ENCODE measurements at places on chromosomes 1 and 21.

DNA sequence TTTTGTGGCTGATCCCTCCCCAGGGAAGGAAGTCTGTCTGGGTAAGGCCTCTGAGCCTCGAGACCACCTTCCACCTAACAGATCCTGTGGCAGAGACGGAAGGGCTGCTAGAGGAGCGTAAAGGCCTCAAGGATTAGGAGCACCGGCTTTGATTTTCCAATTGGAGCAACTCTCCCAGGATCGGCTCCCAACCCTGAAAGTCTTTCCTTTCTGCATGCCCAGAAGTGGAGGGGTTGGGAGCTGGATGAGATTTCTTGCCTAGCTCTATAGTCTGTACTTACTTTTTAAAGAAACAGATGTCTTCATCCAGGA lies 41.4 kb downstream of the ELK4 start:
- no peak for DNase-seq

DNA sequence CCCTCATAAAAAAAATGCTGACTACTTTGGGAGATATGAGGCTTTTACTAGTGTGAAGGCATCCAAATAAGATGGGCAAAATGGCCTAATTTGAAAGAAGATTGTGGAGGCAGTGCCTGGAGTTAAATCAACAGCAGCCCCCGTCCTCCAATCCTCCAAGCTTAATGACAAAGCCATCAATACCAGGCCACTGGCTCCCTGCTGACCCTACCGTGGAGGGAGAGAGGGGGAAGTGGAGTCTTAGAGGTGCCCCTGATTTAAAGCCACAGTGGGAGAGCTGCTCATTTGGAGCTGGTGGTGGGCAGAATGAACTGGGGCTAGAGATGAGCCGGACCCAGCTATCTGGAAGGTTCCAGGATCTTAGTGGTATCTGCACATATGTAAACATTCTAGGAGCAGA lies 24.3 kb upstream of the KNCN start:
- DNase-seq: no peak

DNA sequence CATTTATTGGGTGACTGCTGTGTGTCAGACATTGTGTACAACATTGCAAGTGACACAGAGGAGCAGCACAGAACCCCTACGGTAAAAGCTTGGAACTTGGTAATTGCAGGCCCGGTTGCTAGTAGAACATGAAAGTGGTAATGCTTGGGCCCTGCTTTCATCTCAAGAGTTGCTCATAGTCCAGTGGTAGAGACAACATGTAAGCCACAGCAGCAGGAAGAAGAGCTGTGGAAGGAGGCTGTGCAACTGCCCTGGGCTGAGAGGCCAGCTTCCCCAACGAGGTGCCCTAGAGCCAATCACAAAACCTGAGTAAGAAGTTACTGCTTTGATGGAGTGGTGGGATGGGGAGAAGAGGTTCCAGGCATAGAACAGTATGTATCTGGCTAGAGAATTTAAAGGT lies 18.4 kb downstream of the CNIH4 start:
- DNase-seq: no peak

DNA sequence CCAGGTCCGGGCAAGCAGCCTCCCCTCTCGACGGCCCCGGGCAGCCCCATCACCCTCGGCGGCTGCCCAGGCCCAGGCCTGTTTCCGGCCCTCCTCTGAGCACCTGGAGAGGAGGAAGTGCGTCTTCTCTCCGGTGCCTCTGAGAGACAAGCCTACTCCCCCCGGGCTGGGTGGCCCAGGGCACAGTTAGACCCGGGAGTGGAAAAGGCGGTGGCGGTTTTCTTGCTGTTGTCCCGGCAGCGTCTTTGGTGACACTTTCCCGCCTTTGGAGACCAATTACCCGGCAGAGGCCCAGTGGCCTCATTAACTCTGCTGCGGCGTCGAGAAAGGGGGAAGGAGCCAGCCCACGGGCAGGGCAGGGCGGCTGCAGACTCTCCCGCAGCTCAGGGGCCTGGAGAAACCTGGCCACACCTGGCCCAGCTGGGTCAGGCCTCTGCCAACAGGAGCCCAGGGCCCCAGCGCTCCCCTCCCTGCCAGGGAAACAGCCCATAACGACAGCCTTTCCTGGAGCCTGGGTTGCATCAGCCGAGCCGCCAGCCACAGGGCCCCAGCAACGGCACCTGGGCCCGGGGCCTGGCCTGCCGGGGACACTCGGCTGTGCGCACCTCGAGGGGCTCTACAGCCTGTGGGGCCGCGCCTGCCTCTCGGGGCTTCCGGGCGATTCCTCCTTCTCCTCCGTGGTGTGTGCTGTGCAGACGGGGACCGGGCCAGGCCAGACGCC lies 28.4 kb upstream of the C1orf159 start:
- no peak for DNase-seq

DNA sequence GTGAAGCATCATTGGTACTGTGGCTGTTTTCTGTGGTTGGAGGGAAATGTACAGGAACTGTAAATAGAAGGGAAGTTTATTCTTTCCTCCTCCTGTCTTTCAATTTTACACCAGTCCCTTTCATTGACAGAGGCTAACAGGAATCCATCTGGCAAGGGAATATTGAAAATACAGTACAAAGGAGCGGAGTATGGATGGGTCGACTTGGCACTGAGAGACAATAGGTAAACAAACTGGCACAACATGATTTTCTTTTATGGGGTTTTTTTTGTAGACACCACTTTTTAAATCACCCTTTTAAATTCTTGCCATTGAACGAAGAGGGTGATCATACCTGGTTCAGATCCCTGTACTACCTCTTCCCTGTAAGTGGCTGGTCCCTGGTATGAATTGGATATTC lies 341.3 kb downstream of the RWDD3 start:
- DNase-seq: no peak

GRCh38 chr1:3384407-3384806 lies 70.1 kb upstream of the ARHGEF16 start:
- DNase-seq: no peak

- no peak for DNase-seq
Observed at GRCh38 chr1:208536212-208536611, 292.0 kb upstream of the PLXNA2 start.

GRCh38 chr1:179002552-179003345 lies 22.9 kb upstream of the FAM20B start:
- DNase-seq: peak; percentile 67

GRCh38 chr1:240126821-240127220 lies 35.1 kb downstream of the FMN2 start:
- DNase-seq: peak; percentile 23

DNA sequence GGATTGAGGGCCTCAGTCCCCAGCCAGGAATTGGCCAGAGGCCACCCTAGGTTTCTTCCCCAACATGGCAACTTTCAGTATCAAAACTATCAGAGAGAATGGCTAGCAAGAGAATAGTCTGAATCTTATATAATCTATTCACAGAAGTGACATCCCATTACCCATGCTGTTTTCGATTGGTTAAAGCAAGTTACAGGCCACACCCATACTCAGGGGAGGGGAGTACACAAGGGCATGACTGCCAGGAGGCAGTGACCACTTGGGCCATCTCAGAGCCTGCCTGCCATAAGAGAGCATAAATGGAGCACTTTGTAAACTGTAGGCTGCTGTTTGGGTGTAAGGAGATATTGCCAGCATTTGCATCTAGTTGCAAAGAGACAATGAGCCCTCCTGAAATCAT lies 65.4 kb downstream of the FAM163A start:
- no peak for DNase-seq

GRCh38 chr1:179876300-179876715 lies 1.3 kb downstream of the TOR1AIP2 start:
- peak; percentile 52 for DNase-seq

GRCh38 chr1:240732390-240732789 lies 120.4 kb upstream of the GREM2 start:
- peak; percentile 66 for DNase-seq

GRCh38 chr1:39663559-39663958 lies 8.3 kb downstream of the NT5C1A start:
- DNase-seq: no peak

- DNase-seq: peak; percentile 1
Observed at GRCh38 chr21:39696618-39697017, 48.4 kb upstream of the IGSF5 start.

GRCh38 chr1:45001011-45001481 lies 10.1 kb downstream of the HECTD3 start:
- DNase-seq: no peak

- DNase-seq: peak; percentile 17
Observed at GRCh38 chr1:228090613-228091081, 8.1 kb downstream of the ARF1 start.

DNA sequence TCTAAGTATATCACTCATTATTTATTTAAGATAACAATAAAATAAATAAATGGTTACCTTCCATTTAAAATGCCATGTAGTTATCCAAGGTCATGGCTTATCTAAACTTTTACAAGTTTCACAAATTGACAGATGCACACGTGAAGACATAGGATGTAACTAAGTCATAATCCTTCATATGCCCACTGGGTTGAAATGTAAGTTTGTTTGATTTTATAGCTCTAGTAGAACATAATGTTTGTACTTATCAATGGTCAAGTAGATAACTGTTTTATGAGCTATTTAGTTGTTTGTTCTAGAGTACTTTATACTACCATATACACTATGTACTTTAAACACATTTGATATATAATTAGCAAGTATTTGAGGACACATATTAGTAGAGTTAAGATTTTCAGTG lies 43.0 kb downstream of the ITGB3BP start:
- no peak for DNase-seq

DNA sequence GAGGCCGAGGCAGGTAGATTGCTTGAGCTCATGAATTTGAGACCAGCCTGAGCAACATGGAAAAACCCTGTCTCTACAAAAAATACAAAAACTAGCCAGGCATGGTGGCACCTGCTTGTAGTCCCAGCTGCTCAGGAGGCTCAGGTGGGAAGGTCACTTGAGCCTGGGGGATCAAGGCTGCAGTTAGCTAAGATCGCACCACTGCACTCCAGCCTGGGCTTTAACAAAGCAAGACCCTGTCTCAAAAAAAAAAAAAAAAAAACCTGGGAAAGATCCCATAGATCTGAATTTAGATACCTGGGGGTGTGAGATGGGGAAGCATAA lies 32.9 kb downstream of the NIBAN1 start:
- no peak for DNase-seq

DNA sequence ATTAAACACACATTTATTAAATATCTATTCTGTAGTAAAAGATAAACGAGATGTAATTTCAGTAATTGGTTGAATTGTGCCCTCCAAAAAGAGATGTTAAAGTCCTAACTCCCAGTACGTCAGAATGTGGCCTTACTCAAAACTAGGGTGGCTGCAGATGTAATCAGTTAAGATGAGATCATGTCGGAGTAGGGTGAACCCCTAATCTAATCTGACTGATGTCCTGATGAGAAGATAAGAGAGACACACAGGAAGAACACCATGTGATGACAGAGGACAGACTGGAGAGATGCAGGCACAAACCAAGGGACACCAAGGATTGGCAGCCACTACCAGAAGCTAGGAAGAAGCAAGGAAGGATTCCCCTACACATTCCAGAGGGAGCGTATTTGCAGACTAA lies 104.1 kb downstream of the SLC25A24 start:
- no peak for DNase-seq

- DNase-seq: no peak
Observed at GRCh38 chr1:50980505-50980904, 10.5 kb downstream of the CDKN2C start.

GRCh38 chr1:17239420-17239819 lies 9.5 kb upstream of the PADI3 start:
- DNase-seq: peak; percentile 95

- no peak for DNase-seq
Observed at GRCh38 chr1:169508432-169509338, 22.9 kb upstream of the SLC19A2 start.

DNA sequence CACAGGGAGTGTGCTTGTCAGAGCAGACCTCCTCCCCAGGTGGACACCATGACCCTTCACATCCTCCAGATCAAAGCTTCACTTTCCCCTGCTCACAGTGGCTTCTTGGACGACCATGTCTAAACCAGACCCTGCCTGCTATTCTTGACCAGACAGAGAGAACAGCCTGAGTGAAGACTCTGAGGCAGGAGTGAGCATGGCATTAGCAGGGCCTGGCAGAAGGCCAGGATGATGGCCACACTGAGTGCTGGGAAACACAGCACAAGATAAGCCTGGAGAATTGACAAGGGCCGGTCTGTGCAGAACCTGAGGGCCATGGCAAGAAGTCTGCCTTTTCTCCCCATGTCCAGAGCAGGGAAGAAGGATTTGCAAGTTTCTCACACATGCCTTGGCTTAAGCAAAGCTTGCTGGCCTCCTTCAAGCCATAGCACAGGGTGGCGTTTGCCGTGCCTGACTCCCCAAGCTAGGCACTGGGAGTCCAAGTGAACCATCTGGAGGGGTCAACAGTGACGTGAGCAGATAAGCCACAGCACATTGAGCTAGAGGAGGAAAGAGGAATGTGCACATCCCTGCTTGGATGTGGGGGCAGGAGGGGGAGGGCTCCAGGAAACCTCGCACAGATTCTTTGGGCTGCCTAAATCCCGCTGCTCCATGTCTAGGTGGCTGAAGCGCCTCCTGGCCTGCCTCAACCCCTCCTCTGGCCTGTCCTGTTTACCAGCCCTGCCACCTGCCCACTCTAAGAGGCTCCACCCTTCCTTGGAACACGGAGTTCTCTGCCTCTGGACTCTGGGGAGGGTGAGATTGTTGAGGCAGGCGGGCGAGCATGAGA lies 87.1 kb downstream of the CD58 start:
- DNase-seq: no peak

DNA sequence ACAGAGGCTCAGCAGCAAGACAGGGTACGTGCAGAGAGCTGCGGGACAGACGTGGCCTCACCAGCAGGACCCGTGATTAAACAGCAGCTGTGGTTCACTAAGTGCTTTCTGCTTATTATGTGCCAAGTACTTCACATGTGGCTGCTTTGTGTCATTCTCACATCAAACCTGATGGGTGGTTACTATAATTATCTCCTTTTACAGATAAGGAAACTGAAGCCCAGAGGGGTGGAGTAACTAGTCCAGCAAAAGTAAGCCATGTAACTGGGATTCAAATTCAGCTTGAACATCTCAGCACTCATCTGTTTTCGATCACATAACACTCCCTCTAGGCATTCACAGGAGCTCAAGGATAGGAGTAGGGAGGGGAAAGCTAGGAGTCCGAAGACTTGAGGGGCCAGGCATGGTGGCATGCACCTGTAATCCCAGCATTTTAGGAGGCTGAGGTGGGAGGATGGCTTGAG lies 50.8 kb upstream of the CLIC4 start:
- peak; percentile 72 for DNase-seq

DNA sequence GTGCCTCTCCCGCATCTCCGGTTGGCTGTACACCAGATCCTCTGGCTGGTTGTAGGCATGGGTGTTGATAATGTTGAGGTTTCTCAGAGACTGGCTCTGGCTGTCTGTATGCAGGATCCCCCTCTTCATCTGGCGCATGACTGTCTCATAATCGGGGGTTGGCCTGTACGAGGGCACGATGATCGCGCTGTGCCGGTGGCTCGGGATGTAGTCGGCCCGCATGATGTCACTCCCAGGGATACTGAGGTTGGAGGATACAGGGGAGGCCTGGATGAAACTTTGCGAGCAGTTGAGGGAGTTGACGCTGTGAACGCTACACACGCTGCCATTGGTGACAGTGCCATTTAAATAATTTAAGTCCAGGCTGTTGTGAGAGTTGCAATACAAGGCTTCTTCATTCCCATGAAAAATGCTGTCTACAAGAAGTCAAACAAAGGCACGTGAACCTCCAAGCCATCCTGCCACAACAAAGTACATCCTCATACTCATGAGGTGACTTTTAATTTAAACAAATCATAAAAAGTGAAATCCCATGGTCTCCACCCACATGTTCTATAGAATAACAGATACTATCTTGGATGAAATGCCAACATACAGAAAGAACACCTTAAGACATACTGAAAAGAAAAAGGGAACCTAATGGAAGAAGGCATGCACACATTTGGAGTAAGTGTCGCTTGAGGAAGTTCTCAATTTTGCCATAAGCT lies 103.6 kb downstream of the SMYD2 start:
- no peak for DNase-seq

Measured in fibroblast of lung (primary cell).